ENCODE measurements at places on chromosomes 6 and 20.
A peak's percentile ranks its signal among the peaks of the same experiment; 100 is the strongest.

DNA sequence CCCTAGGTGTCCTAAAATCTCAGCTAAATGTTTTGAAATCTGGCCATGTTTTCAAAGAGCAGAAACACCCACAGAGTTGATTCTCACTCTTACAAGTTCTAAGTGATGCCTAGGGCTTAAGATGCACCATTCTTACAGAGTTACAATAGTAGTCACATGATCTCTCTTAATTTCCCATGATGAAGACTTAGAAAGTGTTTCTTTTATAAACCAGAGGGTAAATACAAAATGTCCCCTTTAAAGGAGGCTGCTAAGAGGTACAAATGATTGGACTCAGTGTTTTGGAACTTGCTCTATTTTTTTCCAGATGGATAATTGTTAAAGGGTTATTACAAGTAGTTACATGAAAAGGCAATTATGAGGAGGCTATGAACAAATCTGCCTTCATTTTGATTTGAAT, 244.6 kb downstream of the GRM1 start:
- DNase-seq, result no peak

GRCh38 chr6:18712595-18712994, 325.4 kb downstream of the RNF144B start:
- DNase-seq, result no peak

DNA sequence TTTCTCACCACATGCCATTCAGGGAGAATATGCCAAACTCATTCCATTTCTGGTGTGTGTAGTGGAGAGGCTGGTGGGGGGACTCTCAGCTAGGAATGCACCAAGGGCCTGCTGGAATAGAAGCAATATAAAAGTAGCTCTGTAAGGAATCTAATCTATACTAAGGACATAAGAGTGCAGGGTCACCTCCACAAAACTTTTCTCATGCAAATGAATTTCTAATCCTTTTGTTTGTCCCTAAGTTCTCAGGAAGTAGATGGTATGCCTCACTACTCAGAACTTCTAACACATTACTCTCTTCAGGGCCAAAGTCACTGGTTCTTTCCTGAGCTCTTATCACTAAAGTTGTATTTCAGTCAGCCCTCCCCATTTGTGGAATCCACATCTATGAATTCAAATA, 427.2 kb downstream of the C6orf118 start:
- no peak for DNase-seq

- DNase-seq, result no peak
These were observed 98.8 kb downstream of the CLVS2 start for GRCh38 chr6:123094795-123095194.

DNA sequence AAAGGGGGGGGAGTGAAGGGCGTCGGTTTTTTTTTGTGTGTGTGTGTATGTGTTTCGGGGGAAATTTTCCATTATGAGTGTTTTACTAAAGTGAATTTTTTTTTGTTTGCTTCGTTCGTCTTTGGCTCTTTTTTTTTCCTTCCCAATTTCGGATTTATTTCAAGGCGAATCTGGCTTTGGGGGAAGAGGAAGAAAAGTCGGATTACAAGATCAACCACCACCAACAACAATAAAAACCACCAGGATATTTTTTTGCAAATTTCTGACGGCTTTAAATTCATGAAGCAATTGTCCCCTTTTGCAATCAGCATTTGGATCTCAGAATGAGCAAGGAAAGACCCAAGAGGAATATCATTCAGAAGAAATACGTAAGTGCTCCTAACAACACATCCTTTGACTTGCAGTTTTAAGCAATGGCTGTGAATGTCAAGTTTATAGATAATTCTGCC, 372 bp downstream of the JARID2 start:
- DNase-seq, result no peak

DNA sequence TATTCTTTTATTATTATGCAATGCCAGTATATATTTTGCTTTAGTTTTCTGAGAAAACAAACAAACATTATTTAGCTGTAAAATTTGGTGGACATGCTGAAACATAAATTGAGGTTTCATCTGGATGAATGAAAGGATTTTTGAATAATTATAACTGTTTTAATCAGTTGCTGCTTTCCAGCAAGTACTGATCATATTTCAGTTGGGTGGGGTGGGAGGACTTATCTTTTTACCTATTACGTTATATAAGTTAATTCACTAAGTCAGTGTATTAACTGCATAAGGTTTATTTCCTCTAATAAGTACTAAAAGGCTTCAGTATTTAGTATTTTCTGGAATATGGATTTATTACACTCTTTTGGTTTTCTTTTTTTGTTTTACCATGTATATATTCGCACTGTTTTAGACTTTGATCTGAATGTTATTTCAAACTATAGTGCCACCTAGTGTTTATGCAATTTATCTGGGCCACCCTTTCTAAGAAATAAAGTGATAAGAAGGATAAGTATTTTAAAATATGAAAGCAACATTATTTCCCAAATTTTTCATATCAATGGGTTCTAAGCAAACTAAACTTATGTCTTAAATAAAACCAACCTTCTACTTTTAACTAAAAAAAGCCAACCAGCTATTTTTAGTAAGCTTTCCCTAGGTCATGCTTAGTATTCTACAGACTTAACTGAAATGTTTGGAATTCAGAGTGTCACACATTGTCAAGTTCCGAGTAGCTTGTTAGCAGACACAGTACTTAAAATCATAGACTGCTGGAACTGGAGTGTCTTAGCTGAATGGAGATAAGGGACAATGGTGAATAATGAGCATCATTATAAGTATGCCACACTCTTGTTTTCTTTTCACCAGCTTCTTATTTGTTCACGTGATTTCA, 105.4 kb upstream of the MCHR2 start:
- DNase-seq, result peak; percentile 12

GRCh38 chr6:12351672-12352071, 61.5 kb downstream of the EDN1 start:
- no peak for DNase-seq

- DNase-seq, result no peak
These were observed 22.5 kb downstream of the SULF2 start for GRCh38 chr20:47762699-47763268.
